SK-MEL-5 (cell line): ENCODE measurements at places on chromosomes 2 and 18. TPM values are rescaled to one million over a fixed set of nuclear protein-coding genes. Genes with fewer than 3 reads are reported as not detected.
A peak's percentile ranks its signal among the peaks of the same experiment; 100 is the strongest.

The KIAA2012 gene
- not detected in 2 replicates for total RNA-seq

- DNase-seq, result peak; percentile 93
Measured at GRCh38 chr2:100178085-100178788, 35.8 kb upstream of the AFF3 start.

GRCh38 chr18:8602557-8602956, 6.7 kb upstream of the RAB12 start:
- no peak for DNase-seq

DNA sequence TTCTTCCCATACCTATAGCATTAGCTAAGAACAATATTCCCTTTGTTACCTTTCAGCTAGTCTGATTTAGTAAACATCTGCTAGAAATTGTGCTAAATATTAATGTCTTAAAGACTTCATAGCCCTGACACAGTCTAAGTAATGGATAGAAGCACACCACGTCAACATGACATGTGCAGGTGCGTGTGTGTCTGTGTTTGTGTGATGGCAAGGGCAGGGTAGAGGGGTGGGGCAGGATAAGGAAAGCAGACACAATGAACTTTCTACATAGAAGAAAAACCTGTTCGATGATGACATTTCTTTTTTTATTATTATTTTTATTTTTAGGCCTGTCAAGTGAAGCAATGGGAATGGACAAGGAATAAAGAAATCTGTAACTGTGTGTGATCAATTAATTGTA, 223.3 kb downstream of the NOL4 start:
- DNase-seq, result no peak

The IL1F10 gene
- total RNA-seq, result not detected in 2 replicates

The LYG1 gene
- 0.29 and 0.50 TPM in 2 replicates for total RNA-seq

DNA sequence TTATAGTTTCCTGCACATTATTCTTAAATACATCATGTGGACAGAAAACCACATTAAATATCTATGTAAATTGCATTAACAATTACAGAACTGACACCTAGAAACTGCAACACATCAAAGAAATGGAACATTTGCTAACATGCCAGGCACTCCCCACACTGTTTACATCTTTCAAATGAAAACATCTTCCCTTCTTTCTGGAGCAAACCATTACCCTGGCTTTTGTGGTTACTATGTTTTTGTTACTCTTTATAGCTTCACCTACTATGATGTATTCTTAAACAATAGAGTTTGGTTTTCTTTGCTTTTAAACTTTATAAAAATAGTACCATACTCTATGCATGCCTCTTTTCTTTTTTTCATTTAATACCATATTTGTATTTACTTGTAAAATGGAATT, 1894.5 kb upstream of the CELF4 start:
- DNase-seq, result no peak

The PNPT1 gene
- total RNA-seq, result 60.7 and 63.1 TPM in 2 replicates

GRCh38 chr2:233130481-233131020, 70.4 kb downstream of the INPP5D start:
- DNase-seq, result no peak

The NAPG gene
- 31.1 and 32.2 TPM in 2 replicates for total RNA-seq

GRCh38 chr2:201275069-201275468, 14.7 kb downstream of the CASP8 start:
- DNase-seq, result no peak

GRCh38 chr2:10300328-10300920, 2.3 kb upstream of the HPCAL1 start:
- no peak for DNase-seq

The OR6B2 gene
- total RNA-seq, result not detected in 2 replicates

GRCh38 chr18:22829781-22830180, 103.3 kb upstream of the RBBP8 start:
- peak; percentile 30 for DNase-seq

The CDK15 gene
- 0.90 and 0.95 TPM in 2 replicates for total RNA-seq
